Activated B cell treated with CpG ODN at 0.5 μM for 24 hours (primary cell): ENCODE measurements at places on chromosomes 7 and 10.

- no peaks in the 10 kb centered on the region for H3K4me1 ChIP-seq
- DNase-seq: no peak
- H3K4me3 ChIP-seq: no peak overlapping the region
These were observed 337.0 kb downstream of the CRPPA start for GRCh38 chr7:16084370-16084769.

- H3K36me3 ChIP-seq: no peaks in the 10 kb centered on the region
- DNase-seq: no peak
- no peak overlapping the region for H3K4me3 ChIP-seq
- no peaks in the 10 kb centered on the region for H3K27me3 ChIP-seq
- no peaks in the 10 kb centered on the region for H3K4me1 ChIP-seq
These were observed 167.2 kb downstream of the RAMP3 start for GRCh38 chr7:45324683-45325237.

- H3K27ac ChIP-seq: no peak overlapping the region
- no peaks in the 10 kb centered on the region for H3K4me1 ChIP-seq
- H3K27me3 ChIP-seq: no peaks in the 10 kb centered on the region
- DNase-seq: no peak
- H3K4me3 ChIP-seq: no peak overlapping the region
- no peaks in the 10 kb centered on the region for H3K36me3 ChIP-seq
These were observed 75.1 kb downstream of the PDE1C start for GRCh38 chr7:31995134-31995533.

DNA sequence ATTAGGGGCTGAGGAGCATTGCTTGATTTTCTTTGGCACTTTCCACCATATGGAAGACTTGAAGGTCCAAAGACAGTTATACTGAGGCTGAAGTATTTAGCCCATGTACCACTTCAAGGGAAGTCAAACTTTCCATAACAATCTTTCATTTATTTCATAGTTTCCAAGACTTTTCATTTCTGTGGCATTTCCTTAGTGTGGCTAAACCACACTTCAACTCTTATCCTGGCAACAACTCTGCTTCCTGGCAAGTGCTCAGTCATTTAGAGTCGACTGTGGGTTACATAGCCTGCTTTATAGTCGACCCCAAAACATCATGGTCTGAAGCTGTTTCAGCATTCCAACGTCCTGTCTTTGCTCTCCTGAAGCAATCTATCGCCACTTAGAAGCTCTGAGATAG lies 343.0 kb upstream of the SEMA3D start:
- H3K4me1 ChIP-seq: no peaks in the 10 kb centered on the region
- H3K36me3 ChIP-seq: no peaks in the 10 kb centered on the region
- DNase-seq: no peak
- no peak overlapping the region for H3K27ac ChIP-seq
- H3K4me3 ChIP-seq: no peak overlapping the region
- H3K27me3 ChIP-seq: no peaks in the 10 kb centered on the region

- H3K4me1 ChIP-seq: no peaks in the 10 kb centered on the region
- H3K36me3 ChIP-seq: no peaks in the 10 kb centered on the region
- H3K27me3 ChIP-seq: no peaks in the 10 kb centered on the region
- no peak overlapping the region for H3K4me3 ChIP-seq
These were observed 25.8 kb upstream of the AKR1C3 start for GRCh38 chr10:5068274-5068984.

- no peak overlapping the region for H3K27ac ChIP-seq
- H3K4me3 ChIP-seq: no peak overlapping the region
- no peak for DNase-seq
- H3K4me1 ChIP-seq: no peaks in the 10 kb centered on the region
These were observed 33.2 kb downstream of the CDH23 start for GRCh38 chr10:71429929-71430328.

GRCh38 chr10:133405844-133406527 lies 12.0 kb downstream of the MTG1 start:
- no peak for DNase-seq
- H3K27me3 ChIP-seq: no peaks in the 10 kb centered on the region
- peak overlapping the region; percentile 7 for H3K4me3 ChIP-seq
- H3K36me3 ChIP-seq: peaks cover 84% of the 10 kb centered on the region
- H3K27ac ChIP-seq: peak overlapping the region; percentile 51

DNA sequence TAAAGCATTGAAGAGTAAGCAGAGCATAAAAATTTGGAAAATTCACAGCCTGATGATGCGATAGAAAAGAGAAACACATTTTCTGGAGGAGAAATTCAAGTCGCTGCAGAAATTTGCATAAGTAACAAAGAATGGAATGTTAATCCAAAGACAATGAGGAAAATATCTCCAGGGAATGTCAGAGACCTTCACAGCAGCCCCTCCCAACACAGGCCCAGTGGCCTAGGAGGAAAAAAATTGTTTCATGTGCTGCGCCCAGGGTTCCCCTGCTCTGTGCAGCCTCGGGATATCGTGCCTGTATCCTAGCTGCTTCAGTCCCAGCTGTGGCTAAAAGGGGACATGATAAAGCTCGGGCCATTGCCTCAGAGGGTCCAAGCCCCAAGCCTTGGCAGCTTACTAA lies 206.8 kb downstream of the TPK1 start:
- H3K4me3 ChIP-seq: no peak overlapping the region
- no peak overlapping the region for H3K27ac ChIP-seq
- no peaks in the 10 kb centered on the region for H3K27me3 ChIP-seq
- H3K36me3 ChIP-seq: peaks cover 23% of the 10 kb centered on the region
- DNase-seq: no peak
- peaks cover 11% of the 10 kb centered on the region for H3K4me1 ChIP-seq

GRCh38 chr7:24795407-24795767 lies 38.1 kb upstream of the GSDME start:
- no peak for DNase-seq
- H3K27ac ChIP-seq: no peak overlapping the region
- H3K36me3 ChIP-seq: peaks cover 17% of the 10 kb centered on the region
- H3K4me1 ChIP-seq: peaks cover 24% of the 10 kb centered on the region
- H3K27me3 ChIP-seq: no peaks in the 10 kb centered on the region

DNA sequence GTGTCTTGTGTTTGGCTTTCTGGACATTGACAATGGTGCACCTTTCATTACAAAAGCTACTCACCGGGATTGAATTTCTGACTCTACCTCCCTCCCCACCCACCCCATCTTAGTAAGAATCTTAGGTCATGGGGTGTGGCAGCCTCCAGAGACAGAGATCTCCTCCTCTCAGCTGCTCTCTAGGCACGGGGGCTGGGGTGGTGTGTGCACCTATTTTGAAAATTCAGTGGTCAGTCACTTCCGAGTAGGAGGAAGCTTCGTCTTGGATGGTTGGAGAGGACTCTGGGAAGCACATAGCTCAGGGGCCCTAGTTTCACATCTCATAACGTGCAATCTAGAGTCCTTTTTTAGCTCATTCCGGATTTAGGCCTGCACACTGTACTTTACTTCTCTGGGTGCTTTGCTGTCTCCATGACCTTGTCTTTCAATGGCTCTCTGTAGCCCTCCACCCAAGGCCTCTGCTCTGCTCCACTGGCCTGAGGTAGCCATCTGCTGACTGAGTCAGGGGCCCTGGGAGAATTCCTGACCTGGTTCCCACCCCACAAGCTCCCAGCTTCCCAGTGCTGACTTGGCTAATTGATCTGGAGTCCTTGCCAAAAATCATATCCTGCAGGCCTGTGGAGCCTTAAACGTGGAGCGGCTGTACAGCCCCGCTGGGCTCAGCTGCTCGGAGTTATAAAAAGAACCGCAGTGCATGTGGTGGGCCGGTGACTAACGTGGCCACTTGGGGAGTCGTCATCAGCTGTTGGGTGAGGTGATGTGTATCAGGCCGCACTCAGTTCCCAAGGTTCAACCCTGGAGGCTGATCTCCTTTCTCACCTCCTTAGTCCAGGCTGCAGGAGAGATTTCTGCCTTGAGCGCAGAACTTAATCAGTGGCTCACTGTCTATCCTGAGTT lies 19.3 kb upstream of the ADAMTS14 start:
- H3K4me3 ChIP-seq: no peak overlapping the region
- no peak for DNase-seq
- H3K27ac ChIP-seq: no peak overlapping the region
- no peaks in the 10 kb centered on the region for H3K4me1 ChIP-seq

DNA sequence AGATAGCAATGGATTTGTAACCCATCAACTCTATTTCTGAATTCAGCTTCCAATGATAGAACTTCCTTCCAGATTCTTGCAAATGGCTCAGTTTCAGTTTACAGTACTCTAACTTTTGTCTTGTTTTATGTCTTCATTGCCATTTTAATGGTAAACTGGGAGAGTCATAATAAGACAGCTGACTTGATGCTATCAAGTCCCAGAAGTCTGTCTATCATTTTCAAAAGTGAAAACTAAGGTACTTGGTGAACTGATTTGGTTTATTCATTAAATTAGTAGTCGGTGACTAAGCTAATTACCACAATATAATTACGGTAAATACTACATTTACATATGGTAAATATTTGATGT lies 25.0 kb downstream of the RTKN2 start:
- H3K27me3 ChIP-seq: no peaks in the 10 kb centered on the region
- peak overlapping the region; percentile 88 for H3K27ac ChIP-seq
- DNase-seq: no peak
- H3K4me1 ChIP-seq: peaks cover 47% of the 10 kb centered on the region
- peak overlapping the region; percentile 64 for H3K4me3 ChIP-seq
- H3K36me3 ChIP-seq: no peaks in the 10 kb centered on the region

DNA sequence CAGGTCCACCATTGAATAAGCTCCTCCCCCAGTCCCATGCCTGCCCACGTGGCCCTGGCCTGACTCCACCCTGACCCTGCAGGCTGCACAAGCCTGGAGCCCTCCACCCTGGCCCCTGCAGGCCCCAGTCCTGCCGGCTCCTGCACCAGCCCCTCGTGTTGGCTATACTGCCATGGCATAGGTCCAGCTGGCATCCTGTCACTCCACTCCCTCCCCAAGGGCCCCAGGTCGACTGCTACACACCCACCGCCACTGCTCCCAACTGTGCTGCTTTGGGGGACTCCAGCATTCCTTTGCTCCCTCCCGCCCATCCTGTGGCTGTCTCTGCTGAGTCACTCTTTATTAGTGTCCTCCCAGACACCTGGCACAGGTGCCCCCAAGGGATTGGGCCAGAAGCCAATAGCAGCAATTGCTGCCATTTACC lies 32.4 kb upstream of the HSPA12A start:
- no peaks in the 10 kb centered on the region for H3K4me1 ChIP-seq
- no peaks in the 10 kb centered on the region for H3K36me3 ChIP-seq
- H3K27me3 ChIP-seq: peaks cover 7% of the 10 kb centered on the region
- no peak for DNase-seq
- H3K27ac ChIP-seq: no peak overlapping the region

- no peaks in the 10 kb centered on the region for H3K27me3 ChIP-seq
- H3K27ac ChIP-seq: no peak overlapping the region
- no peak overlapping the region for H3K4me3 ChIP-seq
- H3K36me3 ChIP-seq: no peaks in the 10 kb centered on the region
- H3K4me1 ChIP-seq: no peaks in the 10 kb centered on the region
These were observed 188.5 kb upstream of the PLXNA4 start for GRCh38 chr7:132764762-132765161.

DNA sequence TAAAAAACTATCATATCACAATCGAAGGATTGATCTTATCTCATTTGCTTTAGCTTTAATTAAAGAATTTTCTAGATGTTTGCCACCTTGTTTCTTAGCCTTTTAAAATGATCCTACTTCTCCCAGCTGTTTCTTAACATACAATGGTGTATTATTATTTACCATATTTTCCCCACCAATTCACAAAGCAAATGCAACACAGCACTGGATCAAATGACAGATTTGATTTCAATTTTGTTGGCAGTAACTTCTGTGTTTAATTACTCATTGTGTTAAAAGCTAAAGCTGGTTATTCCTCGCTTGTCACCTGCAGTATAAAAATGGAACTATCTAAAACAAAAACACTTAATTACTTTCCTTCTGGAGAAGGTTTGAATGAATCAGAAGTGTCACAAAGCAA lies 19.6 kb downstream of the SVIL start:
- no peaks in the 10 kb centered on the region for H3K4me1 ChIP-seq
- no peak overlapping the region for H3K27ac ChIP-seq
- no peak overlapping the region for H3K4me3 ChIP-seq
- DNase-seq: no peak

- no peaks in the 10 kb centered on the region for H3K36me3 ChIP-seq
- no peaks in the 10 kb centered on the region for H3K4me1 ChIP-seq
- no peak for DNase-seq
- no peak overlapping the region for H3K27ac ChIP-seq
These were observed 362.9 kb downstream of the MAGI2 start for GRCh38 chr7:79090543-79090942.

DNA sequence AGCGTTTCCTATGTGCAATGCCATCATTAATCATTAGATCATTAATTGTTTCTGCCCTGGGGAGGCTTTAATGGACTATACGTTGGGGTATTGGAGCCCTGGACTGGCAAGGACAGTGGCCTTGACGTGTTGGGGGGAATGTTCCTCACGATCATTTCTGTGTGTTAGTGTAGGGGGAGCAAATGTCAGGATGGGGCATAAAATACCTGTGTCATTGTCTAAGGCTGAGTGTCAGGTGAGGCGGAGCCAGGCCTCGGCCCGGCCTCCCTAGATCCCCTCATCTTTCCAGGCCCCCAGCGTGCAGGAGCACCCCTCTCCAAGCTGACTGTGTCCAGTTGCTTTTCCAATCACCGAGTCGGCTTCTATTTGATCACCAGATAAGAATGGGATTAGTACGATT lies 346.4 kb upstream of the SHH start:
- H3K4me3 ChIP-seq: no peak overlapping the region
- no peak overlapping the region for H3K27ac ChIP-seq
- no peaks in the 10 kb centered on the region for H3K4me1 ChIP-seq
- no peaks in the 10 kb centered on the region for H3K27me3 ChIP-seq
- H3K36me3 ChIP-seq: no peaks in the 10 kb centered on the region

GRCh38 chr7:101553771-101554445 lies 75.2 kb downstream of the MYL10 start:
- H3K4me3 ChIP-seq: no peak overlapping the region
- H3K27ac ChIP-seq: no peak overlapping the region
- H3K4me1 ChIP-seq: no peaks in the 10 kb centered on the region
- H3K36me3 ChIP-seq: no peaks in the 10 kb centered on the region

GRCh38 chr7:105924945-105925344 lies 38.1 kb upstream of the CDHR3 start:
- no peak overlapping the region for H3K4me3 ChIP-seq
- no peak overlapping the region for H3K27ac ChIP-seq
- H3K4me1 ChIP-seq: no peaks in the 10 kb centered on the region
- no peak for DNase-seq
- H3K36me3 ChIP-seq: no peaks in the 10 kb centered on the region

DNA sequence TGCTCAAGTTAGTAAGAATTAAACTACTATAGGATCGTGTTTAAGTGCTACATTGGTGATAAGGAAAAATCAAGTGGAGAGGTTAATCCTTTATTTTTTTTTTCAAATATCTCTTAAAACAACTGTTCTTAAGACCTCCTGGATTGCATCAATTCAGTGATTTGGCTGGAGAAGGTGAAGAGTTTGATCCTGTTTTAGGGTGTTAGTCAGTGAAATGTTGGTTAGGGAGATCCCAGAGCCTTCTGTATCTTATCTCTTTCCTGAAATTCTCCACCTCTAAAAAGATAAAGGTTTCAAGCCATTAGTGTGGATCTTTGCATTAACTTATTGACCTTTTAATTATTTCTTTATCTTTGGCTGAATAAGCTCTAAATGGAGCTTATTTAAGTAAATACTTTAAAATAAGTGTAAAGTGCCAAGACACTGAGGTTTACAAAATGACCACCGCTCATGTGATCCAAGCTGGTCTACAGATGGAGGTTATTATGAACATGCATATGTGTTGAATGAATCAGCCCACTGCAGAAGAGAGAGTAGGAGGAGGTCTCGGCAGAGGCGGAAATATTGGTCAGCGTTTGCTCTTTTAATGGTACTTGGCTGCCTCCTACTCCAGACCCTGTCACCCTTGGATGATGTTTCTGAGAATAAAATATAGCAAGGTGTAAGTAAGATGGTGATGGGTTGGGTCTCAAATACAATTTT lies 51.8 kb upstream of the BMPER start:
- DNase-seq: no peak
- H3K36me3 ChIP-seq: no peaks in the 10 kb centered on the region
- H3K4me1 ChIP-seq: no peaks in the 10 kb centered on the region
- no peak overlapping the region for H3K27ac ChIP-seq
- H3K27me3 ChIP-seq: peaks cover 3% of the 10 kb centered on the region
- H3K4me3 ChIP-seq: no peak overlapping the region
